ENCODE measurements at places on chromosomes 7 and 10.

- DNase-seq, result no peak
Observed at GRCh38 chr7:143901332-143901667, 676 bp downstream of the TCAF1 start.

GRCh38 chr7:51249187-51249945, 67.2 kb downstream of the COBL start:
- DNase-seq, result no peak

- DNase-seq, result no peak
Observed at GRCh38 chr10:131165092-131165491, 146.4 kb downstream of the TCERG1L start.

GRCh38 chr7:26865094-26865388, 651 bp upstream of the SKAP2 start:
- no peak for DNase-seq

- no peak for DNase-seq
Observed at GRCh38 chr7:149130572-149131198, 4.6 kb upstream of the ZNF425 start.

DNA sequence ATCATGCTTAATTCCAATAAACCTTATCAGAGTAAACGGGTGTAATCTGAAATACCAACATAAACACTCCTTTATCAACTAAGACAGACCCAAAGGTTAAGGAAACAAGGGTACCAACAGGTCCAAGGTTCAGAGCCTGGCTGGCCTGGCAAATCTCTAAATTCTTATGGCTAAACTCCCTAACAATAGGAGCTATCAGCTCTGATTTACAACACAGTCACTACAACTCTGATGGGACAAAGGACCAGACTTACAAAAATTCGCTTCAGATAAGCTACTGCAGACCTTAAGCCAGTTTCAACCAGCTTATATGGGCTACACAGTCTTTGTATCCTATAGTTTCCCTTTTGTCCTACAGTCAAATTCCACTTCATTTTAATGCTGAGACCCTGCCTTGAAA, 381.9 kb downstream of the ZWINT start:
- no peak for DNase-seq

- no peak for DNase-seq
Observed at GRCh38 chr7:99990460-99990852, 14.6 kb upstream of the AZGP1 start.

DNA sequence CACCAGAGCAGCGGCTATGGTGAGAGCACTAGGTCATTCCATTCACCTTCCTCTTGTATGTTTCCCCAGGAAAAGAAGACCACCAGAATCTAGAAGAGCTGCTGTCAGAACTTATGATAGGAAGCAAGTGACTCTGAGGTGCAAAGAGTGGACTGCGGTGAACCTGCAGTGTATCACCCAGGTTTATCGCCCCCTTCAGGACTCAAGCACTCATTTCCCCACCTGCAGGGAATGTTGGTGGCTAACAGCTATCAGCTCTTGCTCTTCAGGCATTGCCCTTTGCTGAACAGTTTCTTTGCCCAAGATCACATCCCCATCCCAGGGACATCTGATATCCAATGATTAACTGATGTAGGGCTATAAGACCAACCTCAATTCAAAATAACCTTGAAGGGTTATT, 66.3 kb upstream of the IL6 start:
- no peak for DNase-seq

DNA sequence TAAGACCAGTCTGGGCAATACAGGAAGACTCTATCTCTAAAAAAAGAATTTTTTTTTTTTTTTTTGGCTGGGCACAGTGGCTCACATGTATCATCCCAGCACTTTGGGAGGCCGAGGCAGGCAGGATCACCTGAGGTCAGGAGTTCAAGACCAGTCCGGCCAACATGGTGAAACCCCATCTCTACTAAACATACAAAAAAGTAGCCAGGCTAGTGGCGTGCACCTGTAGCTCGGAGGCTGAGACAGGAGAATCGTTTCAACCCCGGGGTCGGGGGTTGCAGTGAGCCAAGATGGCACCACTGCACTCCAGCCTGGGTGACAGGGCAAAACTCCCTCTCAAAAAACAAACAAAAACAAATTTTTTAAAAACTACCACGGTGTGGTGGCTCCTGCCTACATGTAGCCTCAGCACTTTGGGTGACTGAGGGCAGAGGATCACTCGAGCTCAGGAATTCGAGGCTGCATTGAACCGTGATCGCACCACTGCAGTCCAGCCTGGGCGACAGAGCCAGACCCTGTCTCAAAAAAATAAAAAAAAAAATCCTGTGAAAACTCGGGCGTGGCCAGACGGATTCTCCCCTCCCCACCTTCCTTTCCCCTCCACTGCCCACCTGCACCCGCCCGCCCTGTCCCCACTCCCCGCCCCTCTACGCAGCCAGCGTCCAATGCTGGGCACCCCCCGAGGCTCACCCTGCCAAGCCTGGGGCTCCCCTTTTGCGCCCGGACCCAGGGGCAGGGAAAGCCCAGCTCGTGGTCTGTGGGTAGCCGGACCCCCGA, 745 bp upstream of the ORAI2 start:
- no peak for DNase-seq

DNA sequence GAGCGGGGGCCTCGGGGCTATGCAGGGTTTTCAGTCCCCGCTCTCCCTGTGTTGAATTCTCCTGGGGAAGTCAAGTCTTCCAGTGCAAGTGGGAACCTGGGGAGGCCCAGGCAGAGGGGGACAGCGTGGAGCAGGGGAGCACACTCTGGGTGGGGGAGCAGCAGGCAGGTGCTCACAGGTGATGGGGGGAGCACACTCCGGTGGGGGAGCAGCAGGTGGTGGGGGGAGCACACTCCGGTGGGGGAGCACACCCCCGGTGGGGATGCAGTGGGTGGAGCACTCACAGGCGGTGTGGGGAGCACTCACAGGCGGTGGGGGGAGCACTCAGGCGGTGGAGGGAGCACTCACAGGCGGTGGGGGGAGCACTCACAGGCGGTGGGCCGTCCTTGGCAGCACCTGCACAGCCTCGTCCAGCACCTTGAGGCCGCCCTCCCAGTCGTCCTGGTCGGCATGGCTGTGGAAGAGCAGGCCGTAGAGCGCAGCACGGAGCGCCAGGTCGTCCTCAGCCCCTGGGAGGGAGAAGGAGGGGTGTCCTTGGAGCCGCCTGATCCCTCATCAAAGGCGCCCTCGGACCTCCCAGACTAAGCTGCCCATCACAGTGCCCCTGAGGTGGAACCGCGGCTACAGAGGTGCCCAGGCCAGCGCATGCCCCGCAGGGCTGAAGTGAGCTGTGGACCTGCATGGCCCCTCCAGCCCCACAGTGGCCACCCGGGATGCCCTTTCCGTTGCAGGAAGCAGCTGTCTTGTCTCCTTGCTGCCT, 56.7 kb downstream of the CFAP46 start:
- DNase-seq, result no peak

DNA sequence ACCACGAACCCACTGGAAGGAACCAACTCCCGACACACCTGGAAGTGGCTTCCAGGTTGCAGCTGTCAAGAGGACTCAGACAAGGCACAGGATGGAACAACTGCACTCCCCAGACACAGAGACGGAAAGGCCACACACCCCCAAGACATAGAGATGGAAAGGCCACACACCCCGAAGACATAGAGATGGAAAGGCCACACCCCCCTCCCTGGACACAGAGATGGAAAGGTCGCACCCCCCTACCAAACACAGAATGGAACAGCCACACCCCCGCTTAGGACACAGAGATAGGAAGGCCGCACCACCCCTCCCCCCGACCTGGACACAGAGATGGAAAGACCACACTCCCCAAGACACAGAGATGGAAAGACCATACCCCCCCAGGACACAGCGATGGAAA, 7.6 kb downstream of the ZNF511 start:
- DNase-seq, result no peak

- DNase-seq, result no peak
Observed at GRCh38 chr7:129227646-129228578, 3.1 kb downstream of the AHCYL2 start.

DNA sequence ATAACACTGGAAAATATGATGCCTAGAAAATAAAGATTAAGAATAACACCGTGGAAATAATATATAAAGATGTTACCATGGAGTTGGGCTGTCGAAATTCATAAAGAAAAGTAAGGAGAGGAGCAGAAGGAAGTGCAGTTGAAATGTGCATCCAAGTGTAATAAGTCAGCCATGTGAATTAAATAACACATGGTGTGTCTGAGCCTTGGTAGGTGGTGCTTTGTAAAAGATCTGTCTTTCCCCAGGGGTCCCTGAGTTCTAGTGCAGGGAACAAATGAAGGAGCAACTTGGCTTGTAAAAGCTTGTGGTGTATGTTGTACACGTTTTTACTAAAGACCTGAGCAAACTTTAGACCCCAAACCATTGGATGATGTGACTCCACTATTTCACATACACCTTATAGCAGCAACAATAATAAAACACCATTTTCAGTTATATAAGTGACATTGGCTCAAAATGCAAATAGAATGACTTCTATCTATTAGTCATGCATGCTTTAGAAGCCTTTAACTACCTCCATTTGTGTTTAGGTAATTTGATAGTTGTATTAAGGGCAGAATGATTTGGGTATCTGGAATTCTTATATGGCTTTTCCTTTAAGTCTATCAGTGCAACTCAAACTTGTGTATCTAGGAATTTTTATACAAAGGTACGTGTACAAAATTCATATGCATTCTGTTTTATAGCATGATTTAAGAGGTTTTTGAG, 11.3 kb downstream of the STARD3NL start:
- DNase-seq, result no peak

- no peak for DNase-seq
Observed at GRCh38 chr10:93181271-93182048, 107.8 kb downstream of the CYP26A1 start.

DNA sequence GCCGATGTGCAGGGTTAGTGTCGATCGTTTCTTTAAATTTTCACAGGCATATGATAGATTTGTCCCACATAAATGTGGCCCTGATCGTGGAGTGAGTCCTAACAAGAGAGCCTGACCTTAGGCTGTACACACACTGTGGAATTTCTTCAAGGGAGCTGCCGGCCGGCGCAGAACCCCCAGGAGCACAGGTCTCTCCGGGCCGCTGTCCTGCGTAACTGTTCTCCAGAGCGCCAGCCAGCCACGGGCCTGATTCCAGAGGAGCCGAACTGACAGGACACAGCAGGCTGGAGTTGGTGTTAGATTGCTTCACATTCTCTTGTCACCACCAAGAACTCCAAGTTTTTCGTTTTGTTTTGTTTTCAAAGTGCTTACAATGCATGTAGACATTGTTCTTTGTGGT, 37.3 kb downstream of the SHH start:
- no peak for DNase-seq

- DNase-seq, result peak; percentile 70
Observed at GRCh38 chr10:17001961-17002749, 127.5 kb downstream of the CUBN start.

DNA sequence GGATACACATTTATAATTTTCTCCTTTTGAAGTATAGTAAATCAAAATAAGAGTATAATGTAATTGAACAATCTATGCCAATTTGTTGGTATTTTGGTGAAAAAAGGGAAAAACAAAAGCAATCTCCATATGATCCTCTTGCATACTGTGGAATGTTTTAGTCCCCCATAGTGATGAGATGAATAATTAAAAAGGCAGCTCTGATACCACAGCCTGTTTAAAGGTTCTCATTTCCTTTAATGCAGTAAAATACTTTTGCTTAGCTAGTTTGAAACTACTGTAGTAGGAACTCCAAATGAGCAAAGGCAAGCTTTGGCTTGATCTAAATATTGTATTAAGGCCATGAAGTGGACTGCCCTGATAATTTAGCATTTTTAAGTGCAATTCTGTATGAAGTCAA, 77.6 kb downstream of the VTI1A start:
- DNase-seq, result no peak

GRCh38 chr10:46240684-46241565, 45.9 kb upstream of the ANTXRL start:
- no peak for DNase-seq
